Left renal pelvis (tissue), 4 donors: ENCODE measurements at places on chromosomes 5 and 9. TPM values are rescaled to one million over a fixed set of nuclear protein-coding genes. Genes with fewer than 3 reads are reported as not detected.

Gene LCN15
- polyA plus RNA-seq = 0.14 TPM

Gene HTR1A
- polyA plus RNA-seq = not detected

Gene CTXN3
- not detected for polyA plus RNA-seq

Gene SPOCK1
- polyA plus RNA-seq = 5.9 TPM

Gene TMED9
- 147 TPM for polyA plus RNA-seq

Gene CDC23
- 46.3 TPM for polyA plus RNA-seq

Gene LIFR
- polyA plus RNA-seq = 76.3 TPM

Gene PRSS3
- polyA plus RNA-seq = 2.4 TPM

Gene ANKRD20A1
- 0.86 TPM for polyA plus RNA-seq

Gene TAF11L11
- not detected for polyA plus RNA-seq

Gene CARD9
- polyA plus RNA-seq = 1.6 TPM

Gene STPG3
- 2.3 TPM for polyA plus RNA-seq

Gene CYFIP2
- polyA plus RNA-seq = 131 TPM

Gene C5orf63
- 13.9 TPM for polyA plus RNA-seq

Gene EQTN
- polyA plus RNA-seq = not detected

Gene SPATA31E1
- not detected for polyA plus RNA-seq

Gene MELK
- 19.4 TPM for polyA plus RNA-seq

Gene KIF27
- polyA plus RNA-seq = 19.3 TPM

Gene C5orf58
- not detected for polyA plus RNA-seq

Gene CDHR2
- polyA plus RNA-seq = 11.1 TPM

Gene FOXD4L6
- not detected for polyA plus RNA-seq

Gene BAAT
- 0.33 TPM for polyA plus RNA-seq

Gene FAM200C
- 16.1 TPM for polyA plus RNA-seq

Gene TRIM7
- polyA plus RNA-seq = 0.16 TPM

Gene NEK6
- polyA plus RNA-seq = 65.1 TPM

Gene ECSCR
- 22.8 TPM for polyA plus RNA-seq

Gene ZNF879
- polyA plus RNA-seq = 10.5 TPM

Gene WNT8A
- polyA plus RNA-seq = not detected

Gene OR1Q1
- polyA plus RNA-seq = not detected

Gene PCDHGA6
- 6.8 TPM for polyA plus RNA-seq

Gene GARIN3
- polyA plus RNA-seq = not detected

Gene ANKRD34B
- not detected for polyA plus RNA-seq

Gene CREB3
- 43.0 TPM for polyA plus RNA-seq

Gene SHB
- polyA plus RNA-seq = 4.7 TPM

Gene FAM221B
- 0.19 TPM for polyA plus RNA-seq

Gene FCN2
- polyA plus RNA-seq = not detected

Gene PCDHA1
- polyA plus RNA-seq = 0.06 TPM

Gene WDR38
- polyA plus RNA-seq = 0.23 TPM

Gene KLF4
- polyA plus RNA-seq = 127 TPM

Gene PCDHB2
- polyA plus RNA-seq = 5.7 TPM

Gene PCDHB13
- polyA plus RNA-seq = 5.5 TPM
